ENCODE measurements at places on chromosomes 2 and 18.

GRCh38 chr2:122525336-122525735, 769.9 kb downstream of the TSN start:
- no peak for DNase-seq

DNA sequence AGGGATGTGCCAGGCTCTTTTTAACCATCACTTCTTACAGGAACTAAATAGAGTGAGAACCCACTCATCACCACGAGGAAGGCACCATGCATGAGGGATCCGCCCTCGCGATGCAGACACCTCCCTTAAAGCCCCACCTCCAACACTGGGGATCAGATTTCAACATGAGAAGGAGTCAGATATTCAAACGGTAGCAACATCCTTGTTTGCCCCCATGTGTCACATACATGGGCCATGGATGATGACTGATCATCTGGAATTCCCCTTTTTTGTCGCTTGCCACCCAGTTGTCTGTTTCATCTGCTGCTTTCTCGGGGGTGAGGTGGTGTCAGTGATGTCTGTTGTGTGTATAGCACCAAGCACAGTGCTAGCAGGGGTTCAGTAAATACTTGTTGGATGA, 57.9 kb downstream of the NCK2 start:
- no peak for DNase-seq

DNA sequence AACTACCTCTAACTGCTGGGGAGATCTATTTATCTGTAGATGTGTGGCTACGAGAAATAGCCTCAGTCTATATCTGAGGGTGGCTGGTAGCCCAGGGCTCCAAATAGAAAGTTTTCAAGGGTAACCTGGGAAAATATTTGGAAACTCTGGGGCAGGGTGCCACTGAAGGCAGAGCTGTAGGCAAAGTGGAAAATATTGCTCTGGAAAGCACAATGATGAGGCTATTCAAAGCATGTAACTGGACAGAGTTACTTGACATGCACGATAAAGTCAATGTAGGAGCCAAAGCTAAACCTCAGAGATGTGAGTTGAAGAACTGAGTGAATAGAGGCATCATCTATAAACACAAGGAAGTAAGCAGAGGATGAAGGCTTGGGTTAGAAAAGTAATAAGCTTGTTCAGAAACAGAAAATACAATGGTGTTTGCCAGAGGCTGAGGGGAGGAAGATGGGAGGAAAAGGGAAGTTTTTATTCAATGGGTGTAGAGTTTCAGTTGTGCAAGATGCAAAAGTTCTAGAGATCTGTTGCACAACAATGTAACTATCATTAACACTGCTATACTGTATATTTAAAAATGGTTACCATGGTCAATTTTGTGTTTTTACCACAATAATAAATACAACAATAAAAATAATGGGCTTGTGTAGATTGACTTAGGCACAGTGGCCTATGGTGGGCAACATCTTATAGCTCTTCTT, 171.6 kb downstream of the MBD2 start:
- DNase-seq: no peak

GRCh38 chr2:117953231-117953630, 60.6 kb downstream of the CCDC93 start:
- no peak for DNase-seq

DNA sequence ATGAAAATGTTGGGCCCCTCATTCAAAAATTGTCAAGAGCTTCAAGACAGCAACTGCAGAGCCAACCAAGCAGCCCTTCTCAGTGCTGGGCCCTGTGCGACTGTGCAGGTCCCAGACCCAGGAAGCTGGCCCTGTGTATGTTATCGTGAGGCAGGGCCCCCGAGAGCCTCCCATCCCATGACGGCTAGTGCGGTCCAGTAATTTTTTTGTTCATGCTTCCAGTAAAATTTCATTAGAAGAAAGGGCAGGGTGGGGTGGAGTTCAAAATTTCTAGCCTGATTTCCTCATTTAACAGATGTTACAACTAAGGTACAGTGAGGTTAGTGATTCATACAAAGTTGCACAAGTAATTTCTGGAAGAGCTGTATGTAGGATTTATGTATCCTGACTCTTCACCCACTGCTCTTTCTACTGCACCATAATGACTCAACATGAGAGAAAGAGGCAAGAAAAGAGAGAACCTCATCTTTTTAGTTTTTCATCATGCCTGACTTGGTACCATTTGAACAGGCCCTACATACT, 105.5 kb downstream of the ZEB2 start:
- DNase-seq: no peak

DNA sequence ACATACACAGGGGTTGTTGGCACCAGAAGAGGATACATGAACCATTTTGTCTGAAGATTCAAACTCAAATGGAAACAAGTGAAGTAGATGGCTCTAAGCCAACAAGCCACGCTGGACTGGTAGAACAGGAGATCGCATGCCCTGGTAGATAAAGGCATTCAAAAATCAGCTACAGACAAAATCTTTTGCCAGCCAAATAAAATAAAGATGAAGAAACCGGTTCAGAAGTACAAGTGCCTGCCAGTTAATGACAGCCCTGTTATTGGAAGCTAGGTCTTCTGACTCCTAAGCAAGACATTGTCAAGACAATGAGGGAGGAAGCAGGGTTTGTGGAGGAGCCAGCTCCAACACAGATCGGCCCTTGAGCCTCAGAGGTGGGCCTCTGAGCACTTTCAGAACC, 52.3 kb downstream of the EHD3 start:
- DNase-seq: no peak

GRCh38 chr18:7566567-7567473, at the start of gene PTPRM:
TSS of gene PTPRM (plus strand) at chr18:7567316. CDS start at chr18:7567819, 503 bp downstream.
- DNase-seq: peak; percentile 20

DNA sequence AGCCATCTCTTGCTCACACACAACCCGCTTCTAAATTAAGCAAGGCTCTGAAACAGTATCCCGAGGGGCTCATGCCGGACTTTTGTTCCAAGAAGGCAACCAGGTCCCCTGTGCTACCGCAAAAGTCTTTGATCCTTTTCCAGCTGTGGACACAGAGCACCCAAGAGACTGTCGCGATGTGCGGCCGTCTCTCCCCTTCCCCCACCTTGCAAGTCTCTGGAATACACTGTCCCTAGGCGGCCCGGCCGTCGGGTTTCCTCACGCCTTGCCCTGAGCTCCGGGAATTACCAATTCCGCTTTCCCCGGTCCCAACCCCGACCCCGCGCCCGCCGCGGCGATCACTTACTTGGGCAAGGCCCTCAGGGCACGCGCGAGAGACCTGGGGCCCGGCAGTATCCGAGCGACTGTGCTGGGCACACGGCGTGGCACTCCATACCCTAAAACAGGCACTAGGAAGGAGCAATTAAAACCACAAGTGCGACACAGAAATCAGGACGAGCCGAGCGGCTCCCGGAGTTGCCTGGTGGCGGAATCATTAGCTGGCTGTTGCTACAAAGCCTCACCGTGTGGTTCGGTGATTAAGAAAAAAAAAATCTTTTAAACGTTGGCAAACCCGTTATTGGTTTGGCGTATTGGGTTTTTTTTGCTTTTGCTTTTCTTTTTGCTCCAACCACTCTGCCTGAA, 2.2 kb upstream of the DLX1 start:
- DNase-seq: no peak

DNA sequence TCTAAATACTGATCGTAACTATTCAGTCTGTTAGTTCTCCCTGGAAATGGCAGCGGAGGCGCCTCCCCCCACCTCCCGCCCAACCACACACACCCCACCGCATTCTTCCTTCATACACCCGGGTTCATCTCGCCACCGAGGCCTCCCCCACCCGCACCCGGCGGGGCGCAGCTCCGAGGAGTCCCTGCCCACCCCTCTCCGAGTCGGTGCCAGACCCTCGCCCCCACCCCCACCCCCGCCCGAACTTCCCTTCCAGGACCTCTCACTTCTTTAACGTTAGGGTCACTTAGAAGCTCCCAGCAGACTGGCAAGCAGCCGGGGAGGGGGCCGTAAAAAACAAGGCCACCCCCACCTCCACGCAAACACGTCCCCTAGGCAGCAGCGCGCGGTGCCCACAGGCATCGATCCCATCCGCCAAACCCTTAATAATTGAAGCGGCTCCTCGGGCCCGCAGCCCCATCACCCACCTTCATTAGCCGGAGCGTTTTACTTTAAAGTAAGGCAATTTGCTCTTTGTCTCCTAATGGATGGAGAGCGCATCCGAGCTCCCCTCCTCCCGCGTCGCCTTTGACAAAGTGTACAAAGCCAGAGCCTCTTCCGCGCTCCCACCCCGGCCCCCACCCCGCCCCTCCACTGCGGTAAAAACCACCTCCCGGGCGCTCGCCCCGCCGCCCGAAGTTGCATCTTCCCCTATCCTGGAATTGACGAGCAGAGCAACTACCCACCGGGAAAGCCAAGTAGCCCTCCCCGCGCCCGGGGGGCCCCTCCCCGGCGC, 624 bp downstream of the ZNF516 start:
- DNase-seq: peak; percentile 32

GRCh38 chr2:216858312-216858711, 1.6 kb downstream of the TNP1 start:
- DNase-seq: no peak

DNA sequence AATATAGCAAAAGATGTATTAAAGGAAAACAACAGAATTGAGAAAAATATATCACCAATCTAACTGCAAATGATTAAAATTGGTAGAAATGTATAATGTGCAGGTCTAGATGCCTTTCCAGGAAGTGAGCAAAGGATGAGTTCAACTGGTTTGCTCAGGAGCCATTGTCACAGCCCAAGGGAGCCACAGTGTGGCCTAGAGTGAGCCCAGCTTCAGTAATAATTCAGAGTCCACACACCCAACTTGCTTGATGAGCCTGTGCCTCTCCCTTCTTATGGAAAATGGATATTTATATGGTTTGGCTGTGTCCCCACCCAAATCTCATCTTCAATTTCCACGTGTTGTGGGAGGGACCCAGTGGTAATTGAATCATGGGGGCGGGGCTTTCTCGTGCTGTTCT, 92.2 kb upstream of the ASAP2 start:
- no peak for DNase-seq

- no peak for DNase-seq
Measured at GRCh38 chr2:232261776-232262175, 116.8 kb upstream of the ALPP start.

- DNase-seq: no peak
Measured at GRCh38 chr18:64245126-64245861, 96.4 kb upstream of the LINC00305 start.

DNA sequence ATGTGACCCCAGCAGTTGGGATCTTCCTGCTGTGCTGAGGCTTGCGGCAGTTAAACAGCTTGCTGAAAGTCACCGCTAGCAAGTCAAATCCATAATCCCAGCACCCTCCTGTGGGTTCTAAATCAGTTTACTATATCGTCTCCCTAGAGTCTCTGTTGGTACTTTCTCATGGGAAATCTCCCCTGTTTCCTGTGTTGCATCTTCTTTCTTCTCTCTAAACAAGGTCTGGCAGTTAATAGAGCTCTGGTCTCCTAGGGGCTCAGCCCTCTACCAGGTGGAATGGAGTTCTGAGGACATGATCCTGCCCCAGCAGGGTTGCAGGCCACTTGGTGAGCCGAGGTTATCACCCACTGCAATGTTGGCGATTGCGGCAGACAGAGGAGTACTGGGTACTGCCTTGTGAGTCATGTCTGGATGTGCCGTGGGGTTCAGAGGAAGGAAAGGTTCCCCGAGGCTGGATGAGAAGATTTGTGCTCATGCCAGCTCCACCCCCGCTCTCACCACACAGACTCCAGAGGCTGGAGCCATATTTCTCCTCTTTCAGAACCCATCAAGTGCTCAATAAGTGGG, 59.4 kb upstream of the SIX2 start:
- no peak for DNase-seq

DNA sequence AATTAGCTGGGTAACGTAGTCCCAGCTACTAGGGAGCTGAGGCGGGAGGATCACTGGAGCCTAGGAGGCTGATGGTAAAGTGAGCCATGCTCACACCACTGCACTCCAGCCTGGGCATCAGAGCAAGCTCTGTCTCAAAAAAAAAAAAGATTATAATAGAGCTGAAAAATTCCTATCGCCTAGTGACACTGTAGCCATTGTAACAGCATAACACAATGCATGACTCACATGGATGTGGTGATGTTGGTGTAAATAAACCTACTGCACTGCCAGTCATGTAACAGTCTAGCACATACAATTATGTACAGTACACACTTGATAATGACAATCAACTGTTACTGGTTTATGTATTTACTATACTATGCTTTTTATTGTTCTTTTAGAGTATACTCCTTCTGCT, 39.6 kb downstream of the MGAT4A start:
- DNase-seq: no peak

- no peak for DNase-seq
Measured at GRCh38 chr2:121690095-121690494, 40.8 kb upstream of the CLASP1 start.

- no peak for DNase-seq
Measured at GRCh38 chr2:1743396-1744150, 742 bp downstream of the PXDN start.

- no peak for DNase-seq
Measured at GRCh38 chr18:33507019-33507418, 66.5 kb upstream of the CCDC178 start.
